ENCODE measurements at places on chromosomes 3 and 15. TPM values are rescaled to one million over a fixed set of nuclear protein-coding genes. Genes with fewer than 3 reads are reported as not detected.

DNA sequence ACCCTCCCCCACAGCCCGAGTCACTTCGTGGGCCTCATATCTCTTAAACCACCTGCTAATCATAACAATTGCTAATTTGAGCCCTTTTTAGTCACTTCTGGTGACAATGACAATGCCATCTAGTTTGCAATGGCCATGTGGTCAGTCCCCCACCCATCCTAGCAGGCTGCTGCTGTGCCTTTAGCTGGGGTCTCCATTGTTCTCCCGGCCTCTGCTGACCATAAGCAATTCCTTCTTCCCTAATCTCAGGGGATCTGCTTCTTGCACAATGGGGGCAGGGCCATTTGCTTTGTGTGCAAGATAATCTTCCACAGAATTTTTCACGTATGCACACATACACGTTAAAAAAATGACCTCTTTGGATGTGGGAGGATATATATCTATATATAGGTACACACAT is 406.1 kb upstream of the ONECUT1 start:
- DNase-seq, result no peak

DNA sequence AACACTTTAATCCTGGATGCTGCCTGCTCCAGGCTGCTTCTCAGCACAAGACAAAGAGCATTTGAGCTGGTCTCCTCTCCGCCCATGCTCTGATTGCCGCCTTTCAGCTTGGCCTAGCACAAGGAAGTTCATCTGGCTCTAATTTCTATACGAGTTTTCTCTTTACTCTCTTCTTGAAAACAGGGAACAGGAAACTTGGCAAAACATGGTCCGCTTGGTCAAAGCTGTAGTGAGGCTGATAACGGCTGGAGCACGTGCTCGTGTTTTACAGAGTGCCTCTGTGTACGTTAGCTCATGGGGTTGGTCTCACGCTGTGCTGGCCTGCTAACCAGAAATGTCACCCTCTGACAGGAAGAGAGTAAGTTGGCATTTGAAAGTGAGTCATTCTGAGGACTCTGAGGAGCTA is 19.2 kb downstream of the RARRES1 start:
- DNase-seq, result no peak

The CHRNA3 gene
- total RNA-seq, result 3.0 TPM

The B3GALNT1 gene
- total RNA-seq, result 17.0 TPM

DNA sequence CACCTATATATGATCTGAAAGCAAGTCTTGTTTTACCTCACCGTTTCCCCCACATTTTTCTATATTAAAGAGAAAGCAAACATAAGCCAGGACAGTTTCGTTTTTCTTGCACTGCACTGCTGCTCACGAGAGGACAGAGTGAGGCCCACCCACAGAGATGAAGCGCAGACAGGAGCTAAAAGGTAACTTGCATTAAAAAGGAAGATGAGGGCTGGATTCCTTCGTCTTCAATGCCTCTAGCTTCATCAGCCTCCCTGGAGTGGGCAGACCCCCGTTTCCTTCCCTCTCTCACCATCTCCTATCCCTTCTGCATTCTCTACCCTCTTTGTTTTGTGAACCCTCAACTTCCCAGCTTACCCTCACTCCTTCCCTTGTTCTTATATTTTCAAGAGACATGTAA is 18.9 kb downstream of the SUMF1 start:
- DNase-seq, result no peak

The SLC28A2 gene
- total RNA-seq, result not detected
